ENCODE measurements at places on chromosomes 12 and 14. TPM values are rescaled to one million over a fixed set of nuclear protein-coding genes. Genes with fewer than 3 reads are reported as not detected.
A peak's percentile ranks its signal among the peaks of the same experiment; 100 is the strongest.

GRCh38 chr14:77457115-77457521 lies 283 bp downstream of the VIPAS39 start:
- no peak for DNase-seq

- no peak for DNase-seq
Measured at GRCh38 chr12:27900920-27901879, 71.3 kb downstream of the PTHLH start.

DNA sequence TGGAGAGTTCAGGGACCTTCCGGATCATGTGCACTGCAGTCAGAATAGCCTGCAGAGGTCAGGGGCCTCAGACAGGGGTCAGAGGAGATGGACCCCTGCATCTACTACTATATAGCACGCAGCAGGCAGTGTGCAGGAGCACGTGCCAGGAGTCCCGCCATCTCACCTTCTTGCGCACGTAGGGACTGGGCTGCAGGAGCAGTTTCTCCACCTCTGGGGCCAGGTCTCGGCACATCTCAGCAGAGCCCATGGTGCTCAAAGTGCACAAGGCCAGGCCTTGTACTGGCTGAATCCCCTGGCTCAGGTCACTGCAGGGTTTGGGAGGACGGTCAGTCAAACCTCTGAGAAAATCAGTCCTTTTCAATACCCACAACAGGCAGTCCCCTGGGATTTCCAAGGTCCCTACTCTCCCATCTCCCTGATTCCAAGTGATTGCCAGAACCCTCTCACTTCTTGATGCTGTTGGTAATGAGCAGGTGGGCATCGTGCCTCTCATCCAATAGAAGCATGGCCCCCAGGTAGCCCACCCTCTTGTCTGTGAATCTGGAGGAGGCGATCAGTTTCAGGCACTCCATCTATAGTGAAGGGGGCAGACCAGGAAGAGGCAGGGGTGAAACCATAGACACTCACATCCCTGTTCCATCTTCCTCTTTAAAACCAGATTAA lies 1.3 kb downstream of the AP1G2 start:
- no peak for DNase-seq

DNA sequence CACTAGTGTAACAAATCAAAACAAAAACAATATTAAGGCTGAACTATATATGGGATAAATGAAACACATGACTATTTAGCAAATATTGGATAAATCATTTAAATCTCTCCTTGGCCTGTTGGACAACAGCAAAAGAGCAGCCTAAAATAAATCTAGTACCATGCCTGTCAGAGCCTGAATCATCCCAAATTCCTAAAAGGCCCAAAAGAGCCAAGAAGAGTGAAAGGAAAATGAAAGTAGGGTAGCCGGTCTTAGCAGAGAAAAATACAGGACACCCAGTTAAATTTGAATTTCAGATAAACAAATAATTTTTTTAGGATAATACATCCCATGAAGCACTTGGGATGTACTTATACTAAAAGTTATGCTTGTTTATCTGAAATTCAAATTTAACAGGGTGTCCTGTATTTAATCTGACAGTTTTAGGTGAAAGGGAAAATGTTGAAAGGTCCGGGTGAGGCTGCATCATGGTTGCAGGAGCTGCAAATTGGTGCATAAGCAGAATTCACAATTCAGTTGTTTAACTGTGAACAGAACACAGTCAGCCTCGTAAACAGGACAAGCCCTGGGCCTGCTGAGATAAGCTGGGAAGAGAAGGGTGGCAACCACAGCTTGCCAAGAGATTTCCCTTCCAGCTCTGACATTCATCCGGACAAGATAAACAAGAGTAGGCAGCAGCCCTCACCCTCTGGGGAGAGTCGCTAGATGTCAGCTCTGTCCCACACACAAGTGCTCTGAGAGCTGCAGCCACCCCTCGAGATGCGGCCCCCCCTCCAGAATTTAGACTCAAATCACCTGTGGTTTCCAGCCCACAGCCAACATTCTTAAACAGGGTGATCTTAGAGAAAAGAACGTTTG lies 30.3 kb downstream of the DMAC2L start:
- peak; percentile 64 for DNase-seq

GRCh38 chr14:76833011-76833410 lies 6.8 kb downstream of the LRRC74A start:
- DNase-seq, result no peak

GRCh38 chr12:80277732-80278131 lies 166.3 kb upstream of the PTPRQ start:
- DNase-seq, result no peak

- peak; percentile 98 for DNase-seq
Measured at GRCh38 chr12:122350141-122350848, 72.2 kb downstream of the CLIP1 start.

GRCh38 chr12:53560351-53560750 lies 53.1 kb upstream of the NPFF start:
- DNase-seq, result peak; percentile 97

- peak; percentile 78 for DNase-seq
Measured at GRCh38 chr12:38905480-38906351, at the start of gene CPNE8. Gene CPNE8 (minus strand): TSS chr12:38905591. CDS start chr12:38905534, 57 bp downstream.

GRCh38 chr12:25087596-25087995 lies 107.4 kb downstream of the DNAI7 start:
- no peak for DNase-seq

GRCh38 chr14:80354860-80355581 lies 143.7 kb upstream of the DIO2 start:
- DNase-seq, result no peak

DNA sequence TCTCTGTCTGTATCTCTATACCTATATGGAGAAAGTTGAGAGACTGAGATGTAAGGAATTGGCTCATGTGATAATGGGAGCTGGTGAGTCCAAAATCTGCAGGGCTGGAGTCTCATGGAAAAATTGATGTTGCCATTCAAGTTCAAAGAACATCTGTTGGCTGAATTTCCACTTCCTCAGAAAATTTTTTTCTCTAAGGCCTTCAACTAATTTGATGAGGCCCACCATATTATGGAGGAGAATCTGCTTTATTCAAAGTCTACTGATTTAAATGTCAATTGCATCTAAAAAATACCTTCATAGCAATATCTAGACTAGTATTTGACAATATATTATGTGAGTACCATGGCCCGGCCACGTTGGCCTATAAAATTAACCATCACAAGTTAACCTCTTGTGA lies 261.4 kb downstream of the VRK1 start:
- DNase-seq, result no peak

- no peak for DNase-seq
Measured at GRCh38 chr14:98385851-98386250, 886.1 kb downstream of the BCL11B start.

- DNase-seq, result no peak
Measured at GRCh38 chr14:69819607-69820006, 22.6 kb upstream of the SLC10A1 start.

The TOMM20L gene
- total RNA-seq, result not detected

The PAX9 gene
- total RNA-seq, result not detected

The GRIP1 gene
- total RNA-seq, result 0.90 TPM

The ZFHX2 gene
- 0.41 TPM for total RNA-seq

The FOXN4 gene
- total RNA-seq, result not detected

The CORO1C gene
- 234 TPM for total RNA-seq

The TMEM233 gene
- not detected for total RNA-seq

The CD4 gene
- not detected for total RNA-seq

The SLC8B1 gene
- 11.5 TPM for total RNA-seq

The TPPP2 gene
- total RNA-seq, result not detected

Data from fibroblast of the aortic adventitia (primary cell).